ENCODE measurements at places on chromosomes 2 and 18. TPM values are rescaled to one million over a fixed set of nuclear protein-coding genes. Genes with fewer than 3 reads are reported as not detected.

Gene MYO3B
- not detected for total RNA-seq

Gene AMER3
- total RNA-seq: not detected

Gene SULT1C4
- 33.4 TPM for total RNA-seq

Gene BZW1
- 82.9 TPM for total RNA-seq

Gene IL1F10
- not detected for total RNA-seq

Gene ALPI
- total RNA-seq: not detected

Gene GCG
- total RNA-seq: not detected

Gene KYNU
- 5.3 TPM for total RNA-seq

Gene MAP2
- 18.7 TPM for total RNA-seq

Gene MAP4K4
- 17.9 TPM for total RNA-seq
